ENCODE measurements at places on chromosomes 6 and 20. TPM values are rescaled to one million over a fixed set of nuclear protein-coding genes. Genes with fewer than 3 reads are reported as not detected.
A peak's percentile ranks its signal among the peaks of the same experiment; 100 is the strongest.

NR2E1 gene
- not detected for polyA plus RNA-seq

CD40 gene
- polyA plus RNA-seq: 368 TPM

UBE2C gene
- 0.53 TPM for polyA plus RNA-seq

TFAP2C gene
- polyA plus RNA-seq: not detected

PSMB9 gene
- 677 TPM for polyA plus RNA-seq

DPPA5 gene
- polyA plus RNA-seq: not detected

SLC17A3 gene
- polyA plus RNA-seq: not detected

DNA sequence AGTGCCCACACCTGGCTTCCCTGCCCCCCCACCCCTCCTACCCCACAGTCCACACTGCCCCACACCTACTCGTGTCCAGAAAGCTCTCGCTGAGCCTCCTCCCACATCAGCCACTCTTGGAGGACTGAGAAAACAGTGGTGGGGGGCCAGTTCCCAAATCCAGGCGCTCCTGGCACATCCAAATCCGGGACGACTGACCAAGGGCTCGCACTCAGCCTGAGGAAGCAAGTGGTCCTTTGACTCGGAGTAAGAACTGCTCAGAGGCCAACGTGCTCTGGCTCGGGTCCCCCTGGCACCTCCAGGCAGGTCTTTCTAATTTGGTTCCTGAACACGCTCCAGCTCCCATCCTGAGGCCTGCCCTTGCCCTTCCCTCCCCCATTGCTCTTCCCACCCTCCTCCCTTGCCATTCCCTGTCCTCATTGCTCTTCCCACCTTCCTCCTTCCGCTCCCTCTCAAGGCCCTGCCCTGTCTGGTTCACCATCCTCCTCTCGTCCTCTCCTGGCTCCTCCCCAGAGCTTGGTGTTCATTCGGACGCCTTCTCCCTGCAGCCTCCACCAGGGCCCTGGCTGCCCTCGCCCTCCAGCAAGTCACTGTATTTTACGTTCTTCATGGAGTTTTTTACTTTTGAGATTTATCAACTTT lies 83.6 kb downstream of the THBS2 start:
- peaks cover 2% of the 10 kb centered on the region for H3K27me3 ChIP-seq
- H3K4me3 ChIP-seq: no peak overlapping the region
- H3K36me3 ChIP-seq: no peaks in the 10 kb centered on the region

GRCh38 chr6:36142971-36143838 lies 12.9 kb downstream of the MAPK13 start:
- peaks cover 27% of the 10 kb centered on the region for H3K36me3 ChIP-seq

DNA sequence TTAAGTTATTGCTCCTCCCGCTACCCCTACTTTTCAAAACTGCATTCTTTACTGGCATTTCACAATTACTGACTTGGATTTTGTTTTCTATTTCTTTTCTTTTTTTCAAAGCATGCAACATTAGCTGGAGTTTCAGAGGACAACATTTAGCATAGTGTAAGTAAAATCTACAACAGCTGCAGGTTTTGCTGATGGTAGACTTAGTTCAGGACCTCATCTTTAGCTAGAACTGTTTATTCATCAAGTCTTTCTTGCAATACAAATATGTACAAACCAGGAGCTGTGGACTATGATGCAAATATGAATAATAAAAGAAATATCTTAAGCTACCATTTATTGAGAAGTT lies 728 bp upstream of the CEP162 start:
- H3K27me3 ChIP-seq: peaks cover 14% of the 10 kb centered on the region
- H3K4me1 ChIP-seq: peaks cover 21% of the 10 kb centered on the region
- DNase-seq: no peak
- no peaks in the 10 kb centered on the region for H3K36me3 ChIP-seq

- no peak overlapping the region for H3K27ac ChIP-seq
- H3K4me1 ChIP-seq: no peaks in the 10 kb centered on the region
- peaks cover 18% of the 10 kb centered on the region for H3K27me3 ChIP-seq
- no peak overlapping the region for H3K4me3 ChIP-seq
Observed at GRCh38 chr6:46954837-46955451, 33.2 kb upstream of the ADGRF5 start.

DNA sequence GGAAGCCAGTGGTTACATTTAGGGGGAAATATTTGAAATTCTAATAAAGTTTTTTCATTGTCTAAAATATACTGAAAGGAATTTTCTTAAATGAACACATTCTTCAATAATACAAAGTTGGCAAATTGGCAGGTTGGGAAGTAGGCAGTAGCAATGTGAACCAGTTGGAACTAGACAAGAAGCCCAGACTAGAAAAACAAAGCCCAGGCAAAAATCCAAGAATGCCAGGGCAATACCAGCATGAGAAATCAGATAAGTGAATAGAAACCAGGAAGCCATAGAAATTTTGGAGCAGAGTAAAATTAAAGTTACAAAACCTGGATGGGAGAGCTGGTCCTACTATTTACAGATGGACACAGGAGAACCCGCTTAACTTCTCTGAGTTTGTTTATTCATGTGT lies 52.2 kb downstream of the TPBG start:
- no peaks in the 10 kb centered on the region for H3K27me3 ChIP-seq
- no peak for DNase-seq

- peaks cover 40% of the 10 kb centered on the region for H3K4me1 ChIP-seq
- no peaks in the 10 kb centered on the region for H3K27me3 ChIP-seq
- DNase-seq: no peak
- no peaks in the 10 kb centered on the region for H3K36me3 ChIP-seq
- peak overlapping the region; percentile 39 for H3K27ac ChIP-seq
Observed at GRCh38 chr6:116384727-116385458, 14.1 kb downstream of the DSE start.

DNA sequence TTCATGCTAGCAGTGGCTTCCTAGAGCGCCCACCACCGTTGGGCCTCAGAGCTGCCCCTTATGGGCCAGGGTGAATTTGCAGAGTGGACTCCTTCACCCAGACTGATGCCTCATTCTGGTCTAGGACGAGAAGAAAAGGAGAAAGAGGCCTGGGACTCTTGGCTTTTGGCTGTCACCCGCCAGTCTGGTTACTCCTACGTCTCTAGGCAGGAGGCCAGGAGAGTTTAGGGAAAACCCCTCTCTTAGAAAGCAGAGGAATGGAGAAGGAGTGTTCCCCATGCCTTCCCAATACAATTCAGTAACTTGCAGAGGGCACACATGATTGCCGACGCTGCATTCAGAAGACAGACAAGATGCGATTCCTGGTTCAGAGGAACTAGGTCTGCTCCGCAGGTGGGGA lies 70.1 kb downstream of the CDC5L start:
- H3K27me3 ChIP-seq: peaks cover 16% of the 10 kb centered on the region
- DNase-seq: no peak
- no peak overlapping the region for H3K4me3 ChIP-seq
- H3K36me3 ChIP-seq: no peaks in the 10 kb centered on the region
- H3K4me1 ChIP-seq: no peaks in the 10 kb centered on the region

- no peaks in the 10 kb centered on the region for H3K36me3 ChIP-seq
- DNase-seq: no peak
- H3K4me1 ChIP-seq: no peaks in the 10 kb centered on the region
- no peaks in the 10 kb centered on the region for H3K27me3 ChIP-seq
- H3K27ac ChIP-seq: no peak overlapping the region
Observed at GRCh38 chr6:8705435-8706020, 270.2 kb upstream of the SLC35B3 start.

GRCh38 chr6:37552267-37552666 lies 52.6 kb upstream of the CCDC167 start:
- H3K4me1 ChIP-seq: peaks cover 70% of the 10 kb centered on the region
- no peaks in the 10 kb centered on the region for H3K36me3 ChIP-seq
- H3K27ac ChIP-seq: no peak overlapping the region

DNA sequence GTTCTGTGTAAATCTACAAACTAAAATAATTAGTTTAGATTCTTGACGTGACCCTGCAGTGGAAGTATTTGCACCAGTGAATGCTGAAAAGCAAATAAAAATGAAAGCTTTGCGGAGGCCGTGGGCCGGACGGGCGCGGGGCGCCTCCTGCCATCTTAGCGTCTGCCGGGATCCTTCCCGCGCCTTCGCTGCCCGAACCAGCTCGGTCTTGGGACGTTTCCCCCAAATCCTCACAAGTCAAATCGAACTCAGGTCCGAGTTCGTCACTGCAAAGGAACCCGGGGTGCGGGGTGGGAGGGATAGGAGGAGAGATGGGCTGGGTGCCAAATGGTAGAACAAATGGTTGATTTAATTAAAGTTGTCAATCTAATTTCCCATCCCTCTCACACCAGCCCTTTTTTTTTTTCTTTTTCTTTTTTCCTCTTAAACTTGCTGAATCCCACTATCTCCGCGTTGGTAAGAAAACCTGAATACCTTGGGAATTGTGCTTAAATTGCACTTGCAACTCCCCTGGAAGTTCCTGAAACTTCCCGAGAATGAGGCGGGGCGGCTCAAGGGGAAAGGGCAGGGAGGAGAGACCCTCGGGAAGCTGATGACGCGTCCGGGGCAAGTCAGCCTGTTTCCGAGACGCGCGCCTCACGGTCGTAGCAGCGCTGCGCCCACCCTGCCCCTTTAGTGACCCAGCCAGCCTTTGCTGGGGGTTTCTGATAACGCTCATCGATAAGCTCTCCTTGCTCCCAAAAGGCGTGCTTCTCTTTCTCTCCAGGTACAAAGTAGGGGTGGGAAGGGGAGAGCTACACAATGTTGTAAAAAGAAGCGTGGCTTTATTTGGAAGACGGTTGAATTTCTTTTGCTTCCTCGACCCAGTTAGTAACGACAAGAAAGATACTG lies 1.8 kb downstream of the GJA1 start:
- peaks cover 57% of the 10 kb centered on the region for H3K27me3 ChIP-seq
- H3K36me3 ChIP-seq: no peaks in the 10 kb centered on the region
- peaks cover 16% of the 10 kb centered on the region for H3K4me1 ChIP-seq
- H3K27ac ChIP-seq: no peak overlapping the region
- DNase-seq: no peak

DNA sequence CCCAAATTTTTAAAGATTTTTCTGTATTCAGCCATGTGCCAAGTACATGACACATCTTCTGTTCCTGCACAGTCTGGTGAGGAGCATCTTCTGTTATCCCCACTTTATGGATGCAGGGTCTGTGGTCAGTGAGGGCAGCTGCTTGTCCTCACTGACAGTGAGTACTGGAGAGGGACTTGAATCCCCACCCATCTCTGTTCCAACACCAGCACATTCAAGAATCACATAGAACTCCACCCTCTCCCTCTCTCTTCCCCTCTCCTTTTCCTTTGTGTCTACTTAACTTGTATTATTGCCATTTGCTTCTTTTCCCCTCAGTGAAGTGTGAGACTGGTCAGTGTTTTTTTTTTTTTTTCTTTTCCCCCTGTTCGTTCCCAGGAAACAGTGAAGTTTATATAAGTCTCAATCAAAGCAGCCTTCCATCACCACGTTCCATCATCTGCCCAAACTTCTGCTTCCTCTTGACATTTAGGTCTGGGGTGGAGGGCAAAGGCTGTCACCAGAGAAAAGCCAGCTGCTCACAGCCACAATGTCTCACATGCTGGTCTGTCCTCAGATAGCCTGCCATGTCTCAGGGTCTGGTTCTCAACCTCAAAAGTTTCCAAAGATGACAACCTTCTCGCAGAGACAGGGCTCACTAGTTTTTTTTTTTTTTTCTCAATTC lies 110.0 kb upstream of the SSTR4 start:
- no peak overlapping the region for H3K4me3 ChIP-seq
- H3K4me1 ChIP-seq: peaks cover 5% of the 10 kb centered on the region
- H3K27me3 ChIP-seq: no peaks in the 10 kb centered on the region
- H3K36me3 ChIP-seq: no peaks in the 10 kb centered on the region

- no peak overlapping the region for H3K4me3 ChIP-seq
- no peak for DNase-seq
- no peak overlapping the region for H3K27ac ChIP-seq
- H3K36me3 ChIP-seq: no peaks in the 10 kb centered on the region
- H3K4me1 ChIP-seq: no peaks in the 10 kb centered on the region
- peaks cover 42% of the 10 kb centered on the region for H3K27me3 ChIP-seq
Observed at GRCh38 chr6:2979819-2980464, 8.6 kb upstream of the SERPINB6 start.

- H3K36me3 ChIP-seq: no peaks in the 10 kb centered on the region
- no peak overlapping the region for H3K4me3 ChIP-seq
- peak overlapping the region; percentile 35 for H3K27ac ChIP-seq
- H3K4me1 ChIP-seq: peaks cover 4% of the 10 kb centered on the region
- DNase-seq: no peak
Observed at GRCh38 chr6:106883808-106884262, 90.7 kb downstream of the CD24 start.

GRCh38 chr20:17504066-17504897 lies 26.9 kb downstream of the BFSP1 start:
- DNase-seq: no peak
- H3K4me3 ChIP-seq: peak overlapping the region; percentile 93
- H3K36me3 ChIP-seq: no peaks in the 10 kb centered on the region
- H3K27ac ChIP-seq: no peak overlapping the region

- H3K27me3 ChIP-seq: no peaks in the 10 kb centered on the region
- peaks cover 35% of the 10 kb centered on the region for H3K4me1 ChIP-seq
- H3K36me3 ChIP-seq: peaks cover 4% of the 10 kb centered on the region
- H3K4me3 ChIP-seq: no peak overlapping the region
- DNase-seq: no peak
Observed at GRCh38 chr20:4610871-4611270, 110.8 kb upstream of the PRND start.
